Stimulated activated CD4-positive, alpha-beta T cell treated with anti-CD3 and anti-CD28 coated beads, TNF-alpha, amount 100 ng/mL, for 1 hour (primary cell): ENCODE measurements at places on chromosomes 1 and 21.

DNA sequence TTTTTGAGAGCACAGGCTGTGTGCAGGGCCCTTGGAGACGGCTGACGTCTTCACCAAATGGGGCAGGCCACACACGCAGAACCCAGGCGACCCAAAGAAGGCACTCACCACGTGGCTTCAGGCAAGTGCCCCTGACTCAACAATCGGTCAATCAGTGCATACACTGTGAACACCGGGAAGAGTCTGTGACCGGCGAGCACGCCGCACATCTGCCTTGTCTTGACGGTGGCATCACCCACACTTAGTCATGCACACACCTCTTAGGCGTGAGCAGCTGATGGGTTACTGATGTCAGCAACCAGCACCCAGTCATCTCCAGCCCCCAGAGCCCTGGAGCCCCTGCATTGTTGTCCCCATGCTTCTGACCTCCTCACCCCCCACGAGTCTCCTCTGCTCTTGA, 4.9 kb upstream of the LRRC3 start:
- DNase-seq, result no peak

DNA sequence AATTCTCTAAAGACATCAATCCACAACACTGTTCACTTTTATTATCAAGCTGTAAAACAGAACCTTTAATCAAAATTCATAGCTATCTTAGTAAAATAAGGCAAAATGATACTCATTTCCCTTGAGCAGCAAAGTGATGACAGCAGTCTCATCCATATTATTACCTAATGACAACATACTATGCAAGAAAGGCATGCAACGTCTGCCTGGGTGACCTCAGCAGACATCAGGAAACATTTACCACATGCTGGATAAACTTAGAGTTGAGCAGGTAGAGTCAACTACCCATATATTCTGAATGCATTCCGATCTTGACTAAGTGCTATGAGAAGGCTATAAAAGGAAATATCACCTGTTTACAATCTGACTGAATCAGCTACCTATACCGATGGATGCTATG, 145.1 kb downstream of the SIPA1L2 start:
- no peak for DNase-seq

GRCh38 chr1:9437961-9438430, 101.3 kb upstream of the SLC25A33 start:
- DNase-seq, result no peak

DNA sequence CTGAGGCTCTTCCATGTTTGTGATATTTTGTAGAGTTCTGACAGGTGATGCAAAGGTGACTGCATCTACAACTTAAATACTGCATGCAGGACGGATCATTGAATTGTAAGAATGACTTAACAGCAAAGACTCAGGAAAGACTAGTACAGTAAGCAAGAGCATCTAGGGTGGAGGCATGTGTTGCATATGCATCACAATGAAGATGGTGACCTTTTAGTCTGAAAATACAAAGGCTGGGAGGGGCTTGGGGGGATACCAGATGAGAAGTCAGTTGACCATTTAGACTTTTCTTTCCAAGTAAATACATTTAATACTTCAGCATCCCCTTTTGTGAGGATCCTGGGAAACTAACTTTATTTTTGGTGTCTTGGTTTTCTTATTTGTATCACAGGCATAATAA, 145.5 kb downstream of the NUF2 start:
- no peak for DNase-seq

- no peak for DNase-seq
Observed at GRCh38 chr1:22850681-22851080, 122.0 kb downstream of the LACTBL1 start.

DNA sequence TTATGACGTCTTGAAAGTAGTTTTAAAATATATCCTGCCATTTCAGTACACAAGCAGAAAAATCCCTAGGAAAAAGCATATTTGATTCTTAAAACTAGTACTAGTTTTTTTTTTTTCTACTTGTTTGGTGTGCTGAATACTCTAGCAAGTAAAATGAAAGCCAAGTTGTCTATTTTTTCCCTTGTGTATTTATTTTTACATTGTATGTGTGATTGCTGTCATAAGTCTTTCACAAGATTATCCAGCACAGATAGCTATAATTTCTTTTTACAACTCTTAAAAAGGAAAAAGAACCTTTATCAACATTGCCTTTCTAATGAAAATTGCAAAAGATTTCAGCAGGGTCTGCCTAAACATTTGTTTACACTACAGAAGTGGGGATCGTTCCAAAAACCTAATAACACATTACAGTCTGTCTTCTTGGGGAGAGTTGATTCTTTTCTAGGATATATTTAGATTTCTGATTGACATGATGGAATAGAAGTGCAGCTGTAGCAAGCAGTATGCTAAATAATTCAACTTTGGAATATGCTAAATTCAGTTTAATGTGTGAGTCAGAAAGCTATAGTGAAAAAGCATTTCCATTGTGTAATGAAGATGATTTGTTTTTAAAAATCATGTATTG, 2.5 kb downstream of the DR1 start:
- no peak for DNase-seq

- DNase-seq, result no peak
Observed at GRCh38 chr21:21662776-21663175, 664.6 kb downstream of the NCAM2 start.

- DNase-seq, result no peak
Observed at GRCh38 chr21:35578347-35578782, 482.0 kb downstream of the SETD4 start.
